ENCODE measurements at places on chromosomes 2 and 18.

- no peak for DNase-seq
Observed at GRCh38 chr18:40930211-40930882, 1024.7 kb upstream of the PIK3C3 start.

DNA sequence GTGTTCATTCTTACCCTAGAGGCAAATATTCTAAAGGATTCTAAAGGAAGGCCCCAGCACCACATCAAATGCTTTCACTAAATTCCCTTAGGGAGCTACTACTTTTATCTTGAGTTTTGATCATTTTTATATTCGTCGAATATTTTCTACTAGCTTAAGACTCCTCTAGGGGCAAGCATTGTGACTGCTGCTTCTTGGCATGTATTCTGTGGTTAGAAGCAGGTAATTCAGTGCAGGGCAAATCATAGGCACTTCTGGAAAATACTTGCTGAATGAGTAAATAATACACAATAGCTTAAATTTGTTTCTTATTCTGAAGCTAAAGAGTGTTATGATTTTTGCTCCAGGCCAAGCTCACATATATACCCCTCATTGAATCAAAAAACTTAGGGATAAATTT lies 136.4 kb downstream of the LRP2 start:
- DNase-seq: no peak

- DNase-seq: no peak
Observed at GRCh38 chr2:164620873-164621763, at the start of gene GRB14. Gene GRB14, minus strand, starts transcription at chr2:164621482. Its CDS starts 173 bp downstream, at chr2:164621309.

DNA sequence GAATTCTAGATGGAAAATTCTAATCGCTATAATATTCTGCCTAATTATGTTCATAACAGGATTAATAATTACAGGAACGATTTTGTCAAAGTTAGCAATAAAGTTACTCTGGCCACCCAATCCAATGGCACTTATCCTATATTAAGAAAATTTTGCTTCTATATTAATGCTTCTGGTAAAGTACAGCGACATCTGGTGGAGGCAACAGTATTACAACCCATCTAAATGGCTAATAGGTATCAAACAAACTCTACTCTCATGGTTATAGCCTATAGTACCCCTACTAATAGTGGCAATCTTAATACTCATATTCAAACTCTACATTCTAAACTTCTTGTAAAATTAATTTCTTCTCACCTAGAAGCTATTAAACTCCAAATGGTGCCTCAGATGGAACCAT lies 1084.7 kb upstream of the LRRTM1 start:
- no peak for DNase-seq

DNA sequence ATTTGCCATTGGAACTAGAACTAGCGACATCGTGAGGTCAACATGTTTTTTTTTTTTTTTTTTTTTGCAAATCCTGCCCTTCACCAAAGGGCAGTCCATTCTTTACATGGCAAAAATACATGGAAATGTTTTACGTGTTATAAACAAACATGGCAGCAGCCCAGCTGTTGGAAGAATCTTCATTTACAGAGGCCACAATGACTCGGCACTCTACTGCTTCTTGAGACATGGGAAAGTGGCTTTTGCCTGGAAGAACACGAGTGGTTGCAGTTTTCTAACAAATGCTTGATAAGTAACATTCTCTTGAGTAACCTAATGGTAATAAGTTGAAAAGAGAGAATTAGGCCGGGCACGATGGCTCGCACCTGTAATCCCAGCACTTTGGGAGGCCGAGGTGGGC lies 22.8 kb upstream of the POLR1B start:
- no peak for DNase-seq

DNA sequence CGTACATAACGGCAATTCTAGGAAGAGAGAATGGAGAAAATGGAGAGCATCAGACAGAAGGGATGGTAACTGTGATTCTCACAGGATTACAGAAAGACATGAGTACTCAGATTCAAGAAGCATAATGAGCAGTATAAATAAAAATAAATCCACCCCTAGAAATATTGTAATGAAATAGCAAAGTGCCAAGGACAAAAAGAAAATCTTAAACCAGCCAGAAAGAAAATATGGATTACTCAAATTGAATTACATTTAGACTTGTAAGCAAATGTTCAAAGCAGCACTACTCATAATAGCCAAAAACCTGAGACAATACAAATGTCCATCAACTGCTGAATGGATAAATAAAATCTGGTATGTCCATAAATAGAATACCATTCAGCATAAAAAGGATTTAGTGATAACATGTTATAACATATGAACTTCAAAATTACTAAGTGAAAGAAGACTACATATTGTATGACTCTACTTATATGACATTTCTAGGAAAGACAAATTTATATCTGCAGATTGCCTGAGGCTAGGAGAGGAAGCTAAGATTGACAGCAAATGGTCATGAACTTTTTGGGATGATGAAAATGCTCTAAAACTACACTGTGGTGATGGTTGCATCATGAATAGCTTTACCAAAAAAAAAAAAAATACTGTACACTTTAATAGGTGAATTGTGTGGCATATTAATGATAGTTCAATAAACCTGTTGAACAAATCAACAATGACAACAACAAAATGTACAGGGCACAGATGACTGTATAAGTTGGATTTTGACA lies 63.4 kb upstream of the SPTBN1 start:
- DNase-seq: no peak

DNA sequence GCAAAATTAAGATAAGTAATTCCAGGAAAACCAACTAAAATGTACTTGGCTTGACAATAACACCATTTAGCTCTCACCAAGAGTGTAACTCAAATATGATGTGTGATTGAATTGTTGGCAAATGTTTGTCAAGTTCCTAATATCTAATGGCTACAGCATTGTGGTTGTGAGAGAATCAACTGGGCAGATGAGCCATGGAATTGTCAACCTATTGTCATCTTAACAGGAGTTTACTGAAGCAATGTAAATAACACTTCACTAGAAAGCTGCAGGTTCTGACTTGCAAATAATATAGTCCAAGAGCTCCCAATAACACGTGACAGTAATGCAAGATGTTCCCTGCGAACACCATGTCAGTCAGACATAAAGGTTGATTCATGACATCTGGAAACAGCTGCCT lies 495.2 kb upstream of the MEIS1 start:
- DNase-seq: no peak

- no peak for DNase-seq
Observed at GRCh38 chr2:128024816-128025215, 3.0 kb downstream of the SAP130 start.

DNA sequence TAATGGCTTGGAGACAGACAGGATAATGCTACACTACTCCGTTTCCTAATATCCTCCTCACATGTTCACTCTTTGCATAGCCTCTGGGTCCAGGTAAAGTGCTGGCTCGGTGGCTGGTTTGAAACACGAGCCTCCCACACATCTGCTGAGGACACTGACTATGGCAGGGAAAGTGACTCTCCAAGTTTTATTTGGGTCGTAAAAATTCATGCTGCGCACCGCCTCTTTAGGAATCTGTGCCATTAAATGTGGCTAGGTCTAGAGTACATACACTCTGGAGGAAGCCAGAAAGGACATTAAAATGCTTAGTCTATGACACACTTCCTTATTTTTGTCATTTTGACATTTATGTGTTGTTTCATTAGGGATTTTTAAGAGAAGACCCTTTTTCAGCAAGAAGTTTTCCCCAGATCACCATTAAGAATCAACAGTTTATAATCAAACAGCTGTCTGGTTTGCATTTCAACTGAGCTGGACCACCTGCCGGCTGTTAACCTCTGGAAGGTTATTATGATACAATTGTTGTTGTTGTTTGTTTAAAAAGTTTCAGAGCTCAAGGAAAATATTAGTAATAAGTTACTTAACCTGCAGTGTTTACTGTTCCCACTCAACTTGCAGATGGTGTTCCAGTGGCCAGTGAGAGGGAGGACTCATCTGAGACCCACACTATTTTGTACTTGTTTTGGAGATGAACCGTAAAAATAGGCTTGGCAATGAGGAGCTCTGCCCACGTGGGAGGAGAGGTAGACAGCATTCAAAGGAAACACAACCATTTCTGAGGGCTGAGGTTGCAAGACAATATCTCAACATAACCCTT lies 443.3 kb upstream of the MEIS1 start:
- no peak for DNase-seq

DNA sequence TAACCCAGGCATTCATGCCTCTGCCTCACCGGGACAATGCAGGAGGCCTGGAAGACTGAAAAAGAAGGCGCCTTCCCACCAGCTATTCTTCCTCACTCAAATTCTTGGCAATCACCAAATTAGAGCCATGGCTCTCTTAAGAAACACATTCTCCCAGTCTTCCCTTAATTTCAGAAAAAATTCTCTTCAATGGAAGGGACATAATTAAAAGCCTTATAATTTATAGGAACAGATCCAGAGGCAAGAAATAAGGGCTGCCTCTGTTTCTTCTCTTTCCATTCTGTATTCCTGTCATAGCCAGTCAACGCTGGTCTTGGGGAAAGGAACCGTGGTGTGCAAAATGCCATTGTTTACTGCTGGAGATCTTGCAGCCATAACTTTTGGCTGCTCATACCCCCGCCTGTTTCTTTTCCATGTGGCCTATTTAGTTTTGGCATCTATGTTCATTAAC lies 32.8 kb downstream of the DTNA start:
- no peak for DNase-seq

DNA sequence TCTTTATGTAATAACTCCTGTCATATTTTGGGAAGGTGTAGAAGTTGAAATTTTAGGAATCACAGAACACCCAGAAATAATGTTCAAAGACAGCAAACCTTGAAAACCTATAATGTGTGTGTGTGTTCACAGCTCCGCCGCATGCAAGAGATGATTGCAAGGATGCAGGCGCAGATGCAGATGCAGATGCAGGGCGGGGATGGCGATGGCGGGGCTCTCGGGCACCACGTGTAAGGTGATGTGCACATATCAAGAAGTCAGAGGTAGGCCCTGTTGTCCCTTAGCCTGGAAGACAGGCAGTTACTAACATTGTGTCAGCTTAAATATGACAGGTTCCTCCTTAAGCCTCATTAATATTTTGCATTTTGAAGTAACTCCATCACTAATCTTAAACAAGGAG lies 6.1 kb upstream of the FARP2 start:
- no peak for DNase-seq

Measured in T follicular helper cell (primary cell).